ENCODE measurements at places on chromosomes 6 and 20.

- DNase-seq = no peak
Observed at GRCh38 chr6:120447605-120448004, 886.7 kb downstream of the TBC1D32 start.

DNA sequence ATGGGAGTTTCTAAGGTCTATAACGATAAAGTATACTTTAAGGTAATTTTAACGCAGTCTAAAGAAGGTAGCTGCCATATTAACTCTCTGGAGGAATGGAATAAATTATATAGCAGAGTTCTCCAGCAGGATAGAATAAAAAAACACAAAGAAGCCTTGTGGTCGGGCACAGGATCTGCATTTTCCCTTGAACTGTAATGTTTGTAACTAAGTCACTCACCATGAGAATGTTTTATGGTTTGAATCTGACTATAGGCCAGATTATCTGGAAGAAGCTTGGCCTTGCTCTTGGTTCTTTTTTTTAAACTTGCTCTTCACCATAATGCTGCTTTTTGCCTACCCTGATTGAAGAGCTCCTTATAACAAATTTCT, 238.8 kb upstream of the NOX3 start:
- DNase-seq = no peak

GRCh38 chr6:15430931-15431405, 185.1 kb downstream of the JARID2 start:
- DNase-seq = no peak

DNA sequence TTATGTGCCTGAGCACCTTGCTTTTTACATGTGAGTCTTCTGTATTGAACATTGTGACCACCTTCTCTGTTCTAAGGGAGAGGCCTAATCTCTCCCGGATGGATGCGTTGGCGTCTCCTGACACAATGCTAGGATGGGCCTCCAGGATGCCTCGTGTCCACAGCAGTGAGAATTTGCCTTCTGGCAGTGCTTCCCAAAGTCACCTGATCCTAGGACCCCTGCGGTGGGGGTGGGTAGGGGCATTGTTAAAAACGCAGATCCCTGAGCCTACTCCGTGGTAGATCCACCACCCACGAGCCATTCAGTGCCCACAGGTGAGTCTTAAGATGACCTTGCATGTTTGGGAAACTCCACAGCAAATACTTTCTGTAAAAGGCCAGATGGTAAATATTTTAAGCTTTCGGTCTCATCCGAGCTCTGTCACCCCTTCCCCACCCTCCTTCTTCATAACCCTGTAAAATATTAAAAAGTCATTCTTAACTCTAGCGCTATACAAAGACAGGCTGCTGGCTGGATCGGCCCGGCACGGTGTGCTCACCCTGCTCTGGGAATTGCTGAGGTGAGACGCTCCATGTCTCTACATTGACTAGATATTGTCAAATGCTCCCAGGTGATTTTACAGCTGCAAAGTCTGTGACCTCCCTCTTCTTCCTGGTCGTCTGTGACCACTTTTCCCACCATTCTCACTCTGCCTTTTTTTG, 106.7 kb upstream of the IYD start:
- no peak for DNase-seq

DNA sequence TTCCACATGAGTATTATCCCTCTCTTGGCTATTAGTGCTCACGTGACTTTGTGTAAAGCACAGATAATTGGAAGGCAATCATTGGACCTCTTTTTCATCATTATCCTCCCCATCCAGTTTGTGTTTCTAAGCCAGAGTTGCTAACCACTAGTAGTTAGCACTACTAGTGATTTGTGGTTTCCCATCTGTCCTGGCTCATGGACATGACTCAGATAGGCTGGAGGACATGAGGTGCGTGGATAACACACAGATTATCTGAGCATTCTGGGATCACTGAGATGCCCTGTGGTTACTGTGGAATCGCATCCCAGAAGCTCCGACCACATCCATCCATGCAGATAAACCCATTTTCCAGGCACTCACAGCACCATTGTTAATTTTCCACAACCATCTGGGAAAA, 123.8 kb upstream of the NAA20 start:
- no peak for DNase-seq

GRCh38 chr6:56238352-56238751, 9.0 kb downstream of the COL21A1 start:
- DNase-seq = no peak

DNA sequence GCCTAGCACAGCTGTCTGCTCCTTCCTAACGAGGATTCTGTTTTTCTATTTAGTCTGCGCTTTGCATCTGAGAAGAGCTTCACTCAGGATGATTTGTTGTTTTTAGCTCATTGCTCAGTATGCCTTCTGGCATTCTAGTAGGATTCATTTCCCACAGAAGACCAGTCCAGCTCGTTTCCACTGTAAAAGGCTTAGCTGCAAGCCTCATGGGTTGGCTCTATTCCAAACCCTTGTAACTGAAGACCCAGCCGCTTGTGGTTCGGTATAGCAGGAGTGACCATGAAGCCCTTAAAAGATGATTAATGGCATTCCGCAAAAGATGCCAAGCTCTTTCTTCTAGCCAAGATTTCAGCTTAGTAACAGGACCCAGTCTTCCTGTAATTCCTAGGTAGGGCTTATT, 7.2 kb downstream of the ADGRF1 start:
- peak; percentile 27 for DNase-seq

- DNase-seq = no peak
Observed at GRCh38 chr20:15200147-15200565, 862.7 kb upstream of the FLRT3 start.

GRCh38 chr6:4941782-4942672, 61.8 kb downstream of the RPP40 start:
- DNase-seq = no peak

- no peak for DNase-seq
Observed at GRCh38 chr6:36984581-36985416, 1.2 kb downstream of the MTCH1 start.

DNA sequence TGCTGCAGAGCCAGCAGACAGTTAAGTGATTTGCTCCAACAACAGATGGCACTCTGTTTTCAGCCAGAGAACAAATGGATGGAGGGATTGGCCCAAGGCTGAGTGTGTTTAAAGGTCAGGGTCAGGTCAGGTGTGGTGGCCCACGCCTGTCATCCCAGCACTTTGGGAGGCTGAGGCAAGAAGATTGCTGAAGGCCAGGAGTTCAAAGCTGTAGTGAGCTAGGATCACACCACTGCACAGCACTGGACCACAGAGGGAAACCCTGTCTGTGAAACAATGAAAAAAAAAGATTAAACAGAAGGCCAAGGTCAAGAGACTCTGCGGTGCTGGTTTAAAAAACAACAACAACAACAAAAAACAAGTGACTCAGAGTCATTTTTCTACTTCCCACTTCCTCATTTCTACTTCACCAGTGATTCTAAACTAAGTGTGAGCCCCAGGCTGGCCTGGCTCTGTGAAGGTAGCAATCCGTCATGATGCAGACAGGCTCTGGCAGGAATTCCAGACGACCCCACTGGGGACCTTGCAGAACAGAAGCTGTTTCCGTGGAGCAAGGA, 42.5 kb upstream of the ARMC2 start:
- DNase-seq = no peak

- DNase-seq = no peak
Observed at GRCh38 chr6:26003102-26003694, 40.6 kb downstream of the TRIM38 start.

GRCh38 chr6:25487012-25487411, 165.0 kb upstream of the SCGN start:
- no peak for DNase-seq

- DNase-seq = no peak
Observed at GRCh38 chr6:156383059-156383458, 394.1 kb upstream of the ARID1B start.

DNA sequence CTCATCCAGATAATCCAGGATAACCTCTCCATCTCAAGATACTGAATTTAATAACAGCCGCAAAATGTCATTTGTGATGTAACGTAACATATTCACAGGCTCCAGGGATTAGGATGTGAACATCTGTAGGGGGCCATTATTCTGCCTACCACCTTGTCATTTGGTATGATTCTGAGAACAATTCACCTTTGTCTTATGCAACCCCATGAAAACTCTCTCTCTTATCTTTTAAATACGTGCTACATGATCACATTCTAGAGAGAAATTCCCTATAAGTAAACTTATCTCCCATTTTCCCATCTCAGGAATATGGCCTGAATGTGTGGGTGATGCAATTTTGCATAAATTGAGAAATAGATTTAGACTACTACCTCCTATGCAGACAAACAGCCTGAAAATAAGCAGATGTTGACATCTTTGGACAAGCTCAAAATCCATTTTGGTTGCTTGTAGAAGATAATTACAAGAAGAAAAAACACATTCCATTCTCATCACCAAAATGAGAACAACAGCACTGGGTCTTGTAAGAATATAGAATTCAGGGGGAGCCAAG, 255.4 kb upstream of the STXBP5 start:
- no peak for DNase-seq

DNA sequence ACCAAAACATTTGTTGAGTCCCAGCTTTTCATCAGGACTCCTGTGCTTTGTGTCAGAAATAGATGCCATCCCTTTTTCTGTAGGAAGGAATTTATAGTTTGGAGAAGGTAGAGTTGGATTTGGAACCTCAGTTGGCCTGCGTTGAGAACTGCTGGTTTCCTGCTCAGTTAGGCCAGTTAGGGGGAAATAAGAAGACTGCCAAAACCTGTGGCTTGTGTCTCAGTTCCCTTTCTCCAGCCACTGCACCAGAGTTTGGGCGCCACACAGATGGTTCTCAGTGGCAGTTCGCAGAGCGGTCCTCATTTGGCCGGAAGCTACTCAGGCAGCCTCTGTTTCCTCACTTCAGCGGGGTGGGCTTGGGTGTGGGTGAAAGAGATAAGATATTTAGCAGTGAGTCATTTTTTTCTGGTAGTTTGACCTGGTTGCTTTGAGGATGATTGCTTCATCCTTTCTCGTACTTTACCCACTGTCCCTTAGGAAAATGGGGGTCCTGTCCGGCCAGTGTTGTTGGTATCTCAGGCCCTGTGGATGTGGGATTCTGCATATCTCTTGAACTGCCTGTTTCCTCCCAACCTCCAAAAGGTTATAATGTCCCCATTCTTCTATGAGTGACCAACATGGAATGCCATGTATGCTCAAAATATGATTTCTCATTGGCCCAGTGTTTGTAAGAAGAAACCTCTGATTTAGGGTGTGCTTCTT, 53.7 kb downstream of the JARID2 start:
- DNase-seq = no peak

- DNase-seq = no peak
Observed at GRCh38 chr20:21339499-21339898, 36.4 kb downstream of the XRN2 start.

DNA sequence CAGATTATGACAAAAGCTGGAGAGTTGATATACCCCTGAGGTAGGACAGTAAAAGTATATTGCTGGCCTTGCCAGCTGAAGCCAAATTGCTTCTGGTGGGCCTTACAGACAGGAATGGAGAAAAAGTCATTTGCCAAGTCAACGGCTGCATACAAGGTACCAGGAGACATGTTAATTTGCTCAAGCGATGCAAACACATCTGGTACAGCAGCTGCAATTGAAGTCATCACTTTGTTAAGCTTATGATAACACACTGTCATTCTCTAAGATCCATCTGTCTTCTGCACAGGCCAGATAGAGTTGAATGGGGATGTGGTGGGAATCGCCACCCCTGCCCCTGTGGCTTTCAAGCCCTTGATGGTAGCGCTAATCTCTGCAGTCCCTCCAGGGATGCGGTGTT, 40.4 kb upstream of the POPDC3 start:
- DNase-seq = no peak

- no peak for DNase-seq
Observed at GRCh38 chr6:124882579-124883393, 79.5 kb upstream of the RNF217 start.

GRCh38 chr20:15240801-15241200, 903.4 kb upstream of the FLRT3 start:
- DNase-seq = no peak

- no peak for DNase-seq
Observed at GRCh38 chr6:166417285-166417691, 34.5 kb upstream of the MPC1 start.

- DNase-seq = no peak
Observed at GRCh38 chr6:36533321-36533720, 14.0 kb downstream of the STK38 start.

DNA sequence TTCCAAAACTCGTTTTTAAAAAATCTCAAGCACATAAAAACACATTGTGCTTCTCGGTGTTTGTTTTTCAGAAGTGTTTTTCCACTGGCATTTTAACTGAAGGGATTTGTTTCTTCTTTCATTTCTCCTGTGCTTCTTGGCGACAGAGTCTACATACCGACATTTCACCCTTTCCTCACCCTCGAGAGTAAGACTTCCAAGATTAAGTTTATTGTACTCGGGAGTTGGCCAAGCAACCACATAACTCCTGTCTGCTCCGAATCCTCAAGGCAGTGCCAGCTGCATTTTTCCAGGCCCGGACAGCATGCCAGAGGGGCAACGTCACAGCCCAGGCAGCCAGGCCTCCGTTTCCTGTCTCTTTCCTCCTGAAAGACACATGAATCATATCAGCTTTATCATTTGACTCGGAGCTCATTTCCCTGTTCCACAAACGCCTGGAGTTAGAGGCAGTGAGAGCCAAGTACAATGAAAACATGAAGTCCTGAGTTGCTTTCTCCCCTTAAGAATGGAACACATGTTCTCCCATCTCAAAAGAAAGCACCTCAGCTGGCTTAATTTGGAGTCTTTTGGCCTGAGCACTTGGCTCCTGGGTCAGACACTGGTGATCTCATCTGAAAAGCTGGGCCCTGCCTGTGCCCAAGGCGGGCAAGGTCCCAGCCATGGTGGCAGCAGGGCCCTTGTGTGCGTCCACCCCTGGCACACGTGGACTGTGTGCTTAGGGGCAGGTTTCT, 23.2 kb upstream of the FAM50B start:
- DNase-seq = no peak

DNA sequence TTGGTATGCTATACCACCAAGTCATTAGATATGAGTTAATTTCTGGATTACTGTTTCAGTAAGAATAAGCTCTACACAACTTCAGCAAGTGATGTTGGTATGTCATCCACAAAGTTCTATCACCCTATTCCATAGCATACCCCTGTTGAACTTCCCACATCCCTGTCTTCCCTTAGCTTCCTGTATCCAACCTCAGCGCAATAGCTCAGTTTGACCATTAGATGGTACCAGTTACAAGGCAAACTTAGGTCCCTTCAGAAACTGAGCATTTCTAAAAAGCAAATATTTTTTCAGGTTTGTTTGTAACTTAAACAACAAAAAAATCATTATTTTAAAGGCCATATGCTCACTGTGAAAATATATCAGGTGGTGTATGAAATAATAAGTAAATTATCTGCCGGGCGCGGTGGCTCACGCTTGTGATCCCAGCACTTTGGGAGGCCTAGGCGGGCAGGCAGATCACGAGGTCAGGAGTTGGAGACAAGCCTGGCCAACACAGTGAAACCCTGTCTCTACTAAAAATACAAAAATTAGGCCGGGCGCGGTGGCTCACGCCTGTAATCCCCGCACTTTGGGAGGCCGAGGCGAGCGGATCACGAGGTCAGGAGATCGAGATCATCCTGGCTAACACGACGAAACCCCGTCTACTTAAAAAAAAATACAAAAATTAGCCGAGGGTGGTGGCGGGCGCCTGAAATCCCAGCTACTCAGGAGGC, 8.8 kb upstream of the MOG start:
- no peak for DNase-seq

GRCh38 chr6:113819169-113819830, 37.8 kb upstream of the MARCKS start:
- DNase-seq = no peak

GRCh38 chr6:95288251-95288650, 289.1 kb upstream of the MANEA start:
- no peak for DNase-seq
